ENCODE measurements at places on chromosomes 11 and 22.

DNA sequence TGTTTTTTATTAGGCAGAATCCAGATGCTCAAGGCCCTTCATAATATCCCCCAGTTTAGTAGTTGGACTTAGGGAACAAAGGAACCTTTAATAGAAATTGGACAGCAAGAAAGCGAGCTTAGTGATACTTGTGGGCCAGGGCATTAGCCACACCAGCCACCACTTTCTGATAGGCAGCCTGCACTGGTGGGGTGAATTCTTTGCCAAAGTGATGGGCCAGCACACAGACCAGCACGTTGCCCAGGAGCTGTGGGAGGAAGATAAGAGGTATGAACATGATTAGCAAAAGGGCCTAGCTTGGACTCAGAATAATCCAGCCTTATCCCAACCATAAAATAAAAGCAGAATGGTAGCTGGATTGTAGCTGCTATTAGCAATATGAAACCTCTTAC, 1.4 kb downstream of the HBB start:
- no peak for DNase-seq

DNA sequence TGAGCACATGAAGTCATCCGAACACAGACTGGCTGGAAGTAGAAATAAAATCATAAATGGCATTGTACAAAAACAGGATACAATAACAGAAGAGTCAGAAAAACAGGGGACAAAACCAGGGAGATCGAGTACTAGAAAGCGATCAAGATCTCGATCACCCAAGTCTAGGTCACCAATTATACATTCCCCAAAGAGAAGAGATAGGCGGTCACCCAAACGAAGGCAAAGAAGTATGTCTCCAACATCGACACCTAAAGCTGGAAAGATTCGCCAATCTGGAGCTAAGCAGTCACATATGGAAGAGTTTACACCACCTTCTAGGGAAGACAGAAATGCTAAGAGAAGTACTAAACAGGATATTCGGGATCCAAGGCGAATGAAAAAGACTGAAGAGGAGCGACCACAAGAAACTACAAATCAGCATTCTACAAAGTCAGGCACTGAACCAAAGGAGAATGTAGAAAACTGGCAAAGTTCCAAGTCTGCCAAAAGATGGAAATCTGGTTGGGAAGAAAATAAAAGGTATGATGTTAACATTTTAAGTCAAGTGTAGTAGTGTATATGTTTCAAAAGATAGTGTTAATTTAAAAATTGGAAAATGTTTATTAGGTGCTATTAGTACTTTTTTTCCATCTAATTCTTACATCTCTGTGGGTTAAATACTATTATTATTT, 9.4 kb downstream of the PCF11 start:
- no peak for DNase-seq

GRCh38 chr11:92296138-92296515, 71.5 kb downstream of the FAT3 start:
- no peak for DNase-seq

DNA sequence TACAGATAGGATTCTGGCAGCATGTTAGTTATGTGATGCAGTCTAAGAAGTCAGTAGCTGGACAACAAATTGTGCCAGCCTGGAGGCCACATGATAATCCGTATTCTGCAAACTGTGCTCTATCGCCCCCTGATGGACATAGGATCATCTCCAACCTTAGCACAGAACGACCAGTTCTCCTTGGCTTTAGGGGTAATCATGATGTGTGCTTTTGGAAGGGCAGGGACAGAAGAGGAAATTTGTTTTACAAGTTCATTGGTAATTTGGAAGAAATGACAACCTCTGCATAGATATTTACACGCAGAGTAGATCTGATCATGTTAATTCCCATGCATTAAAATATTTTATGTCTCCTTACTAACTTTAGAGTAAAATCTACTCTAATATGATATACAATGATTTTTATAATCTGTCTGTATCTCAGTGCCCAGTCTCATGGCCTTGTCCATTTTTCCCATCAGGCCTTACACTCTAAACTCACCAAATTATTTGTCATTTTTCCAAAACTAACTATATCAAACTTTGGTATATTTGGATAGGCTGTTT, 12.1 kb downstream of the OR10D3 start:
- peak; percentile 14 for DNase-seq

GRCh38 chr11:67437082-67437808, at the start of gene PTPRCAP:
TSS of gene PTPRCAP (minus strand) at chr11:67437682. CDS start at chr11:67437619, 63 bp downstream.
- DNase-seq: peak; percentile 66

DNA sequence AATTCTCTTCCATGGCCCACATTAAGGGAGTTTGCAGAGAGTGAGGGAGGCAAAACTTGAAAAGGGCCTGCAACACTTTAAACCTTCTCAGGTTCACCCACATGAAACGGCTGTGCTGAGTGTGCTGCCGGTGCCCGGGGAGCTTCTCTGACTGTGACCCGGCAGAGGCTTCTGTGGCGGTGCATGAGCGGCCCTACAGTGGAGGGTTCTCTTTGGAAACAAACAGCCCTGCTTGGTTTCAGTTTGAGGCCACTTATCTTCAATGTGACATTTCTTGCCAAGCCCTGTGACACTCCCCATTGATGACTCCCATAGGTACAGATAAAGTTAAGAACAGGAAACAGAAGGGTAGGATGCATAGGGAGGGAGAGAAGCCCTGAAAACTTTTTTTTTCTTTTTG, 31.8 kb downstream of the FAM118A start:
- no peak for DNase-seq

DNA sequence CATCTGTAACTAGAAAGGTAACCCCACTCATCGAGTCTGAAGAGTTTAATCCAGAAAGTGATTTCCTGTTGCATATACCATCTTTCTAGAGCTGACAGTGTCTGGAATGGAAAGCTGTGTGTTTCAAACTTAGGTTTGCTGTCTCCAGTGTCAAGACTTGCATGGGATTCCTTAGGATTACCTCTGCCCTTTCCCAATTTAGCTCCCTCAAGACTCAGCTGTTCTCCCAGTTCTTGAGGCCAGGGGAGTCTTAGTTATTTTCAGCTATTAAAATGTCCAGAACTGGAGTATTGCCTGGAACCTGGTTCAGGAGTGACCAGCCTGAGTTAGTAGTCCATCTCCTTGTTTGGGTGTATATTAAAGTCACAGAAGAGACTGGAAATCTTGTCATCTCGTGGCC, 25.0 kb upstream of the LDHA start:
- DNase-seq: no peak

DNA sequence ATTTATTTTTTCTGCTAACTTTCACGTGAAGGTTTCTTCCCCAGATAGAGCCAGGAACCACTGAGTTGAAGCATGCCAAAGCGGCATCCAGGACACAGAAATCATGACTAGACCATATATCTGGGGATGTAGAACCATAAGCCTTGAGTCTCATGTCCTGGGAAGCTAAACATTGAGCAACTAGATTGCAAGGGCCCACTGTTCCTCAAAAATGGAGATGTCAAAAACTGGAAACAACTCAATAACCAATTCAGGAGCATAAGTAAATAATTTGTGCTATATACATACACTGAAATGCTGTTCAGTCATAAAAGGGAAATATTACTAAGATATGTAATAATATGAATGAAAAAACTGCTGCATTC, 29.0 kb upstream of the CARD16 start:
- no peak for DNase-seq

- DNase-seq: no peak
Observed at GRCh38 chr11:64581057-64581523, 9.9 kb upstream of the SLC22A12 start.
